ENCODE measurements at places on chromosomes 11 and 22. TPM values are rescaled to one million over a fixed set of nuclear protein-coding genes. Genes with fewer than 3 reads are reported as not detected.

DNA sequence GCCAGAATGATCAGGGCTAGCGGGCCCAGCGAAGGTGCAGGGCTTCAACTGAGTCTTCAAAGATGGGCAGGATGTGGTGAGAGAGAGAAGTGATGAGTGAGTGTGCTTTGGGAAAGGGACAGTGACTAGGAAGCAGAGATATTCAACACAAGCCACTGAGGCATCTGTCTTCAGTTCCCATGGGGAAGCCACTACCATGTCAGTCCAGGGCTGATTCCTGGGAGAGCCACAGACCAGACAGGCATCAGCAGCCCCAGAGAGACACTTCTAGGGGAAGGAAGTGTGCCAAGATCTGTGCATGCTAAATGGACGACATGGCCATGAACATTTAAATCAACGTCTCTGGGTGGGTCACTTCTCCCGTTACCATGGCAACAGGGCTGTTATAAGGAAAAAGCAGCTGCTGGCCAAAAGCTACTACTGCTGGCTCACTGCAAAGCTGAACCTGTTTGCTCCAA lies 28.5 kb downstream of the P4HA3 start:
- DNase-seq: no peak

- DNase-seq: no peak
These were observed 4.2 kb upstream of the SYN3 start for GRCh38 chr22:33062361-33062760.

DNA sequence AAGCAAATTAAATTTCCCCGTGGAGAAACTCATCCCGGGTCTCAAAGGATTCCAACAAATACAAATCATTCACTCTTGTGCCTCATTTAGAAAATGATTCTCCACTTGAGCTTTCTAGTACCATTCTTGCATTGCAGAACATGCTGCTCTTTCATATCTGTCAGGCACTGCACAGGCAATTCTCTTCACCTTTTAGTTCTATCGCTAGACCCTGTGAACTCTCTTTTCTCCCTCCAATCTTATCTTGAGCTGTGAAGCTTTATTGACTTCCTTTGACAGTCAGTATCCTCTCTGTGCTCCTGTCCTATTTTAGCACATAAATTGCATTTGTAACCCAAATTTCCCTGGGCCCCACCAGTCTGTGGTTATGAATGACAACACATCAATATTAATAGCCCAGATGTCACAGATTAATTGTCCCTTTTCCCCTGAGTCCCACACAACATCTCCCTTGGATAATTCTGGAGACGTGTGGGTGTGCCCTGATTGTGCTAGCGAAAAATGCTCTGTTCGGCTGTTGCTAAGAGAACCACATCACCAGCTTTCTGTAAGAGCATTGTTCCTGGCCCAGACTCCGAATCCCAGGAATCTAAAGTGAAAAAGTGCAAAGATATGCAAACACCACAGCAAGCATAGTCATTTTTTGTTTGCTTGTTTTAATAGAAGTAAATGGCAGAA lies 22.4 kb upstream of the SC5D start:
- DNase-seq: no peak

- DNase-seq: no peak
These were observed 23.5 kb downstream of the KCTD17 start for GRCh38 chr22:37075046-37075445.

DNA sequence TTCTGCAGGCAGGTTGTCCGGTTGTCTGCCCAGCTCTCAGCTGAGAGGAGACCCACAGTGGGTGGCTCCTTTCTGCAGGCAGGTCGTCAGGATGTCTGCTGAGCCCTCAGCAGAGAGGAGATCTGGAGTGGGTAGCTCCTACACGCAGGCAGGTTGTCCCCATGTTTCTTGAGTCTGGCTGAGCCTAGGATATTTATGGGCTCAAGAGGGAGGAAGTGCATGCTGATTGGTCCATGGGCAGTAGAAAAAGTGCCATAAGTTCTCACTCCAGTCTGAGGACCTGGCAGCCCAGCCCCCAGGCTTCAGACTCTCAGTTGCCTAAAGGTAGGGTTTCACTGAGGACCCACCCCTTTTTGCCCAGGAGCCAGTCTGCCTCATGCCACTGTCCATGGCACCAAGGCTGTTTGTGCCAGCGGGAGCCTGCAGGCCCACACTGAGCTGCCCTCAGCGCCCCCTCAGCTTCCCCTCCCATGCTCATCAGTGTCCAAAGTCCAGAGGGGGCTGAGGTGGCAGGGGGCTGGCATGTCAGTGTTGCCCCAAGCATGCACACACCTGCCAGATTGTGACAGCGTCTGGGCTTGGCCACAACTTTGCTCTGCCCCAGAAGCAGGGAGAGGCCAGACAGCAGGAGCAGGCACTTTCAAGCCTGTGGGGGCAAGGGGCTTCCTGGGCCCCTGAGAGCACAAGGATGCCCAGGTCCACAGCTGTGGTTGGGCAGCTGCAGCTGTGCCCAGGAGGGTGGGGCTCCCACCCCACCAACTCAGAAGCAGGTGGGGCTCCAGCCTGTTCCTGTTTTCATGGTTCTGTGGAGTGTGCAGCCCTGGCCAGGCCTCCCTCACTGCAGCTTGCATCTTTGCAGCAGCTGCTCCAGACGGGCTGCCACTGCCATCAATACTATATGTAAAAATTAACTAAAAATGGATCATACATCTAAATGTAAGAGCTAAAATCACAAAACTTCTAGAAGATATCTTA lies 3.8 kb upstream of the RNF141 start:
- no peak for DNase-seq

DNA sequence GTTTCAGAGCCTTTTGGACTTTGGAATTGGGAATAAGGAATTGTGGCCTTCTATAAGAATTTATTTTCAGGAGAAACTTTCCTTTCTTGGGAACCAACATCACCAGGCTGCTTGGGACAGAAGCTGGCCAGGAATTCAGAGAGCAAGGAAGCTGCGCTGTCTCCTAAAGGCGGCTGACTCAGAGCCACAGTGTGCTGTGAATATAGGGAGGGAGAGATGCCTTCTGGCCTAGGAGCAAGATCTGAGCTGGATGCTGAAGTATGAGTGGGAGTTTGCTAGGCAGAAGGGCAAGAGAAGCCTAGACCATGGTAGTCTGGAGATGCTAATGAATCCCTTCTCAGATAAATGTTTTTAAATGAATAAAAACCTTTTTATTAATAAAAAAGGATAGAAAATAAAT lies 213.7 kb upstream of the TBCEL start:
- no peak for DNase-seq

DNA sequence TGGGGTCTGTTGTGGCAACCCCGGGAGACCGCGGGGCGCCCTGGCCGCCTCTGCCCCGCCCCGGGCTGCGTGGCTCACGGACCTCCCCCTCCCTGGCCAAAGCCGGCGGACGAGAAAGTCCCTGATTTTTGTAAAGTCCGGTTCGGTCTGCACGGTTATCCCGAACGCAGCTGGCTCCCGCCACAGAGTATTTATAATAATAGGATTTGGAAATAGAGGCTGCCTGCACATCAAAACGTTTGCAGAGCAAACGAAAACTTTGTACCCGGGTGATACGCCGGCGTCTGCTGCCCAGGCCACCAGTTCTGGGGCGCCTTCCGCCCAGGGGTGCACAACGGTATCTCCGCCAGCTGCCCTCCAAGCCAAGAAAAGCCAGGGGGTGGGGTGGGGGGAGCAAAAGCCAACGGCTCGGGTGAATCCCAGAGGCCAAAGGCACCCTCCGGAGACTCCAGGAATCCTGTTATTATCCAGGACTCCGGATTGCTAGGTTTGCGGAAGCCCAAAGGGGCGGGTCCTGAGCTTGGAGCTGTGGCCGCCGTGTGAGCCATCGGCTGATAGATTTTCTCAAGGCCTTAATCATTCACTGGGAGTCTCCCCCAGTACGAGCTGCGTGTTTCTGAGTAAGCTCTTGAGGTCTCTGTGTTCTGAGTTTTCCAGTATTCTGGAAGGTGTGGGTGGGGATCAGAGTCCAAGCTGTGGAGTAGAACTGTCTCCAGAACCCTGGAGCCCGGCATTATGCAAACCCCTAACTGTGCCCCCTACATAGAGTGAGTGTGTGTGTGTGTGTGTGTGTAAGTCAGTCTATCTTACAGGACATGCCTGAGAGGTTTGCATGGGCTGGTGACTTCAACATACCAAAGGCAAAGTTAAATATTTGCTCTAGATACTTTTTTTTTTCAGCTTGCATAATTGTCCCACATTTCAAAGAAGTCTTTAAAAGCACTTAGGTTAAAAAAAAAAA lies 673 bp upstream of the SHANK2 start:
- DNase-seq: peak; percentile 86

DNA sequence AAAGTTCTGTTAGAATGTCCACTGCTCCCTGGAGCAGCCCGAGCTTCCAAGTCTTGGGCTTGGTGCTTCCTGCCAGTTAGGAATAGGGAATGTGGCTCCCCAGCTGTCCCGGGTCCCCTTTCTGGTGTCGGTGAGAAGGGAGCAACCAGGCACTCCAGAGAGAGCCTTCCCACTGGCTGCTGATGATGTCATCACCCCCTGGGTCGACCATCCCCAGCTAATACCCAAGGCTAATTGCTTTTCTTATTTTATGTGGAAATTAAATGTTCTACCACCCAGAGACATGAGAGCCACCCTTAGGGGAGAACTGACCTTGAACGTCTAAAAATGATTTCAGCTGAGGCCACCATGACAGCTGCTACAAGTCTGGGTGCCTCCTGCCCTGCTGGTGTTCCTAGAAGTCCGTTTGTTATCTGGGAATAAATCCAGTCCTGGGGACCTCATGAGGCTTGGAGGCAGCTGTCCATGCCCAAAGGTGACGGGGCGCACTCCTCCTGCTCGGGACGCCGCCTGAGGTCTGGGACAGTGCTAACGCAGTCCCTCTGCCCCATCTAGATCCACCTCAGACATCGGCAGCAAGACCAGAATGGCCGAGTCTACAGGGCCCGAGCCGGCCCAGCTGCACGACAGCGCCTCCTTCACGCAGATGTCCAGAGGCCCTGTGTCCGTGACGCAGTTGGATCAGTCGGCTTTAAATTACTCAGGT lies 42.3 kb downstream of the C11orf91 start:
- peak; percentile 68 for DNase-seq

GRCh38 chr11:103832762-103833161 lies 203.7 kb upstream of the DDI1 start:
- no peak for DNase-seq

GRCh38 chr11:61793829-61794204 lies 1.1 kb downstream of the FEN1 start:
- DNase-seq: no peak

The PKP3 gene
- total RNA-seq: 40.6 TPM

- DNase-seq: no peak
These were observed 39.4 kb downstream of the ABTB2 start for GRCh38 chr11:34318111-34319037.

The RFPL3 gene
- not detected for total RNA-seq

The SLC37A2 gene
- total RNA-seq: 1.0 TPM

DNA sequence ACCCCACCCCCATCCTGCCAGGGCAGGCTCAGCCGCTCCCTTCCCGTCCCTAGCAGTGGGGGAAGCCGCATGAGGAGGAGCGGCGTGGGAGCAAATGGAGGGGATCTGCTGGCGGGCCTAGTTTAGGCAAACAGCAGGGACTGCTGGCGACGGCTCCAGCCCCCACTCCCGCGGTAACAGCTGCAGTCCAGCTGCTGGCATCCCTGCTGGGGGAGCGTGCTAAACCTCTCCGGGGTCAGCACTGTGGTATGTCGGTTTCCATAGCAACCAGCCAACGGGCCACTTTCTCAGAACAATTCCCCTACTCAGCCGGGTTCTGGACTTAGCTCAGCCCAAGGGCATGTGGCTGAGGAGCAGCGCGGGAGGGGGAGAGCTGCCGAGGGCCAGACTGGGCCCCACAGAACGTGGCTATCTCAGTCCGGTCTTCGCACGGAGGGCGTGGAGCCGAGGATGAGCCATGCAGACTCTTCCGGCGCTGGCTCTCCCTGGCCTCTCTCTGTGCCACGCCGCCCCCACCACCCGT lies 98.8 kb downstream of the PKNOX2 start:
- DNase-seq: peak; percentile 95

- no peak for DNase-seq
These were observed 51.4 kb downstream of the PACS1 start for GRCh38 chr11:66121466-66121865.

DNA sequence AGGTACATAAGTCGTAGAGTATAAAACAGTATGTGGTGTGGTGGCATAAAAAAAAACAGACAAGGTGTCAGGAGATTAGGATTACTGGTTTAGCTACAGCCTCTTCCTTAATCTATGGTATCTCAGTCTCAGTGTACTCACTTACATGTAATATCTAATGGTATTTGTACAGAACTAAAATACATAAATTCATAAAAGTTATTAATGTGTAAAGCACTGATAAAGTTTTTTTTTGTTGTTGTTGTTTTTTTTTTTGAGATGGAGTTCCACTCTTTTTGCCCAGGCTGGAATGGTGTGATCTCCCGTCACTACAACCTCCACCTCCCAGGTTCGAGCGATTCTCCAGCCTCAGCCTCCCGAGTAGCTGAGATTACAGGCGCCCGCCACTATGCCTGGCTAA lies 2.9 kb downstream of the PTS start:
- no peak for DNase-seq

DNA sequence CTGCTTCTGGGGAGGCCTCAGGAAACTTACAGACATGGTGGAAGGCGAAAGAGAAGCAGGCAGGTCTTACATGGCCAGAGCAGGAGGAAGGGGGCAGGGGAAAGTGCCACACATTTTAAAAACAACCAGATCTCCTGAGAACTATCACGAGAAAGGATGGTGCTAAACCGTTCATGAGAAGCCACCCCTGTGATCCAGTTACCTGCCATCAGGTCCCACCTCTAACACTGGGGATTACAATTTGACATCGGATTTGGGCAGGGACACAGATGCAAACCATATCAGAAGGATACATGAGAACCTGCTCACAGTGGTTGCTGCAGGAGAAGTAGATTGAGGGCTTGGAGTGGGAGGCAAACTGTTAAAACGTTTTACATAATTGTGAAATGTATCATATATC lies 152.2 kb downstream of the ADAMTS15 start:
- DNase-seq: peak; percentile 68

- DNase-seq: peak; percentile 88
These were observed 377.2 kb downstream of the BRD1 start for GRCh38 chr22:49450498-49450897.

DNA sequence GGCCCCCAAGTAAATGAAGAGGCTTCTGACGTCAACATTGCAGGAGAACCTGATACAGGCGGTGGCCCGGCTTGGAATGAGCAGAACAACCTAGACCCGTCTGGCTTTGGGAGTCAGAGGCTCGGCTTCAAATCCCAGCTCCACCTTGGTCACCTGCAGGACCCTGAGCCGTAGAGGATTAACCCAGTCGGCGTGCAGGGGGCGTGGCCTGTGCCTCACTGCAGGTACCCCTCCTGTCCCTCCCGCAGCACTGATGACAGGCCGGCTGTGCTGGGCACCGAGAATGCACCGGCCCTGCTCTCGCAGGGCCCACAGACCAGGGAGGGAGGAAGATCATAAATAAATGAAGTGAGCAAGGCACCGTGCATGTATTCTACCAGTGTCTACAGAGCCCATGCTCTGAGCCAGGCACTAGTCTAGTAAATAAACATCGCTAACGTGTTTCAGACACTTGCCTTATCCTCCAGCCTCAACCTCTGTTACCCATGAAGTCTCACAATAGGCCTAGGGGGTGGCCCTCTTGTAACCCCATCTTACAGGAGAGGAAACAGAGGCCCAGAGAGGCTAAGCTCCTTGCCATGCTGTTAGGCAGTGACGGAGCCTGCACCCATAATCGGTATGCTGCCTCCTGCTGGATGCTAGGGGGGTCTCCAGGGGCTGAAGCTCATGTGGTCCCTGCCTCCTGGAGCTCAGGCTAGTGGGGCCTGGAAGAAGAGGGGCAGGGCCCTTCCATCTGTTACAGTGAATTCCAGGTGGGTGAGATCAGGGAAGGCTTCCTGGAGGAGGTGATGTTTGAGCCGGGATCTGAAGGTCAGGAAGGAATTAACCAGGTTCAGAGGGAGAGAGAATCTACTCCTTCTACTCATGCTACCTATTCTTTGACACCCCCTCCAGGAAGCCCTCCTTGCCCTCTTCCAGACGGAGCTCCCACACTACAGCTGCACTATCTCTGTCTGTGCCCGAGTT lies 53.4 kb downstream of the RTL6 start:
- peak; percentile 85 for DNase-seq

The IFITM10 gene
- total RNA-seq: 1.9 TPM

Measured in endodermal cell (in vitro differentiated cells).